ENCODE measurements at places on chromosomes 2 and 18. TPM values are rescaled to one million over a fixed set of nuclear protein-coding genes. Genes with fewer than 3 reads are reported as not detected.
A peak's percentile ranks its signal among the peaks of the same experiment; 100 is the strongest.

DNA sequence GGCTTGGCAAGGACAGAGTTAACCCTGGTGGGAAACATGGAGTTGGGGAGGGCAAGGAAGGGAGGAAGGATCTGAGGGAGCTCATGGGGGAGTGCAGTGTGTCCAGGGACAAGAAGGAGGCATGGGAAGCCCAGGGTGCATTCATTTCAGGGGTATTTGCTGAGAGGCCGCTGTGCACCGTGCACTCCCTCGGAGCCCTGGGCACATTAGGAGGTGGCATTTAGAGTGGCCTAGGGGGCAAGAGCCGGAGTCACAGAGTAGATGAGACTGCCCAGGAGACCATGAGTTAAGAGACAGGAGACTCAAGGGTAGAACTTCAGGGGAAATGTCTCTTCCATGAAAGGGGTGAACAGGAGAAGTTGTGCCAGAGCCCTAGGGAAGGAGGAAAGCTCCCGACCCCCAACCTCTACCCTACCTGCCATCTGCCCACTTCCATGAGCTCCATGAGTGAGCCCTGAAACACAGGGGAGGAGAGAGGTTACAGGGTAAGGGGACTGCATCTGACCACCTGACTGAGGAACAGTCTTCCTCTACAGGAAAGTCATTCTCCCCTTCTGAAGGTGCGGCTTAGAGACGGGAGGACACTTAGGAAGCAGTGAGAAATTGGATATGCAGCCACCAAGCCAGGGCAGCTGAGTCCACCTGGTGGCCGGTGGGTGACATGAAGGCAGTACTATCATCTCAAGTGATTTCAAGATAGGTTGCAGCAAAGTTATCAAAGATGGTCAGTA is 58.5 kb upstream of the COPS8 start:
- H3K4me3 ChIP-seq, result no peak overlapping the region
- no peak overlapping the region for H3K27ac ChIP-seq
- peaks cover 34% of the 10 kb centered on the region for H3K27me3 ChIP-seq
- no peaks in the 10 kb centered on the region for H3K4me1 ChIP-seq
- DNase-seq, result peak; percentile 58
- no peaks in the 10 kb centered on the region for H3K36me3 ChIP-seq

Gene CHST9
- not detected for total RNA-seq

GRCh38 chr18:22977847-22978701 is 44.9 kb downstream of the RBBP8 start:
- H3K4me3 ChIP-seq, result no peak overlapping the region
- DNase-seq, result peak; percentile 80
- H3K27ac ChIP-seq, result no peak overlapping the region
- no peaks in the 10 kb centered on the region for H3K27me3 ChIP-seq
- H3K4me1 ChIP-seq, result peaks cover 16% of the 10 kb centered on the region

DNA sequence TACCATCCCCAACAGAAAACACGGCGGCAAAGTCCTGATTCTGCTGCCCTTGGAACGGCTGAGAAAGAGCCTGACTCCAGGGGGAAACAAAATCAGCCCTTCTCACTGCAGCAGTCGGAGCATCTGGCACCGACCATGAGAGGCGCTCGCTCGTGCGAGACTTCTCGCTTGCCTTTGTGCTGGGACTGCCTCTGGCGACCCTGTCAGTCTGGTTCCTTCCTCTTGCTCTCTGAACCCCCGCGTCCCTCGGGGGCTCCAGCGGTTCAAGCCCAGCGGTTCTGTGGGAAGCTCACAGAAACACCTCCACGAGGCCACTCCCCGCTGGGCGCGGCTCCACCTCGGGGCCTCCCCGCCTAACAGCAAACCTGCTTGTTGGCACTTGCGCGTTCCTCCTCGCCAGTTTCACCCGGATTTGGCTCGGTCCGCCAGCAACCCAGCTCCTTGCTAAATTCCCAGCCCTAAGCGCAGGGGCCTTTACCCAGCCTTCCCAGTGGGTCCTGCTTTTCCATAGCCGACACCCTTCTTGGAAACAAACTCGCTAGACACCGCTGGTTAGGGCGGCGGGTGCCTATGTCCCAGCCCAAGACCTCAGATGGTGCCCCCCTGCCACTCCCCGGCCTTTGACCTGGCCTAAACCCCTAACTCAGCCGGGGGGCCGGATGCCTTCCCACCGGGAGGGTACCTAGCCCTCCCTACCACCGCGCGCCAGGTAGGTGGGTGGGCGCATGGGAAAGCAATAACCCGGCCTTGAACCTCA is 2.2 kb downstream of the RND3 start:
- no peaks in the 10 kb centered on the region for H3K36me3 ChIP-seq
- H3K27ac ChIP-seq, result peak overlapping the region; percentile 61
- H3K4me1 ChIP-seq, result peaks cover 13% of the 10 kb centered on the region
- peak overlapping the region; percentile 67 for H3K4me3 ChIP-seq
- no peaks in the 10 kb centered on the region for H3K27me3 ChIP-seq

DNA sequence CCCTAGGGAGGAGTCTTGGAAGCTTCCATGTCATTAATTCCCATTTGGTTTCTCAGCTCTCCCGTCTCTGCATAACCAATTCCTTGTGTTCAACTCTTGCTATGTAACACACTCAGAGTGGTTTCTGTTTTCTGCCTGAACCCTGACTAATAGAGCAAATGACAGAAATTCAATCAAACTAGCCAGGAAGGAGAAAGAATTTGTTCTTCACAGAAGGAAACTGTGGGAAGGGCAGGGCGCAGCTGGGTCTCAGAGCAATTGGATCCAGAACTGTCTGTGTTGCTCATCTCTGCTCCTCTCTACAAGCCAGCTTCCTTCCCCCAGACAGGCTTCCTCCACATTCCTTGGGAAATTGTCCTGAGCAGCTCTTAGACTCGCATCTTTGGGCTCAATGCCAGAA is 269.8 kb downstream of the TNS1 start:
- no peak overlapping the region for H3K27ac ChIP-seq
- peaks cover 17% of the 10 kb centered on the region for H3K4me1 ChIP-seq
- no peaks in the 10 kb centered on the region for H3K36me3 ChIP-seq
- no peaks in the 10 kb centered on the region for H3K27me3 ChIP-seq

GRCh38 chr18:54358495-54359040 is 862 bp downstream of the C18orf54 start:
- peaks cover 5% of the 10 kb centered on the region for H3K4me1 ChIP-seq
- H3K36me3 ChIP-seq, result peaks cover 7% of the 10 kb centered on the region
- peak overlapping the region; percentile 70 for H3K27ac ChIP-seq
- no peak for DNase-seq
- H3K4me3 ChIP-seq, result peak overlapping the region; percentile 72

DNA sequence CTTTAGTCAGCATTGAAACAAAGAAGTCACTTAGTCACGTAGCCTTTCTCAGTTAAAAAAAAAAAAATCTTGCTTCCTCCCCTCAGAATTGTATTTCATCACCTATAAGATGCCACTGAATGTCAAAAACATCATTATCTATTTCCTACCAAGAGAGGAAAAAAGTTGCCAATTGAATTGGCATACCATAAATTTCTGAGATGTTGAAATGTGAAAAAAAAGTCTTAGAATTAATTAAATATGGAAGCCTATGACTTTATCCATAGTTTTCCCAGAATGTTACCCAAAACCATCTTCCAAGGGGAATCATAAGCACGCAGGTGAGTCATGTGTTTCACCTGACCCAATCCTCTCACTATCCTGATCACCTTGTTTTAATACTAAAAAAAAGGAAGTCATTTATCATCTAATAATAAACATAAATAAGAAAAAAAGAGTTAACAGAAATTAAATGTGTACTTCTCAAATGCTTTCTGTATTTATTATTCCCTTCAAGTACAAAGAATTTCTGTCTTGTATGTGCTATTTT is 205.7 kb downstream of the TCF4 start:
- no peaks in the 10 kb centered on the region for H3K4me1 ChIP-seq
- H3K27ac ChIP-seq, result no peak overlapping the region
- no peak overlapping the region for H3K4me3 ChIP-seq
- no peaks in the 10 kb centered on the region for H3K27me3 ChIP-seq

Gene NAT8
- not detected for total RNA-seq

GRCh38 chr2:48131539-48132270 is 225.4 kb upstream of the FBXO11 start:
- H3K4me1 ChIP-seq, result no peaks in the 10 kb centered on the region
- H3K27me3 ChIP-seq, result no peaks in the 10 kb centered on the region
- no peak for DNase-seq

GRCh38 chr2:58680755-58681310 is 439.7 kb upstream of the FANCL start:
- no peaks in the 10 kb centered on the region for H3K27me3 ChIP-seq
- H3K27ac ChIP-seq, result no peak overlapping the region
- no peak overlapping the region for H3K4me3 ChIP-seq
- peak; percentile 4 for DNase-seq
- H3K4me1 ChIP-seq, result no peaks in the 10 kb centered on the region
- H3K36me3 ChIP-seq, result no peaks in the 10 kb centered on the region

- no peaks in the 10 kb centered on the region for H3K4me1 ChIP-seq
- H3K27me3 ChIP-seq, result no peaks in the 10 kb centered on the region
- H3K27ac ChIP-seq, result no peak overlapping the region
- DNase-seq, result no peak
- no peaks in the 10 kb centered on the region for H3K36me3 ChIP-seq
Measured at GRCh38 chr2:179031731-179032408, 18.1 kb downstream of the CCDC141 start.

GRCh38 chr2:55771612-55772011 is 78.0 kb upstream of the PNPT1 start:
- H3K27me3 ChIP-seq, result peaks cover 42% of the 10 kb centered on the region
- DNase-seq, result peak; percentile 53
- H3K36me3 ChIP-seq, result no peaks in the 10 kb centered on the region
- no peak overlapping the region for H3K27ac ChIP-seq

- peaks cover 3% of the 10 kb centered on the region for H3K36me3 ChIP-seq
- no peak overlapping the region for H3K4me3 ChIP-seq
- H3K27me3 ChIP-seq, result no peaks in the 10 kb centered on the region
- no peak overlapping the region for H3K27ac ChIP-seq
- no peaks in the 10 kb centered on the region for H3K4me1 ChIP-seq
Measured at GRCh38 chr2:65112633-65113032, 17.3 kb downstream of the RAB1A start.

Gene TGFA
- total RNA-seq, result 0.13 TPM

GRCh38 chr2:159712929-159713420 is 669 bp downstream of the MARCHF7 start:
- DNase-seq, result no peak
- H3K4me3 ChIP-seq, result peak overlapping the region; percentile 97
- H3K4me1 ChIP-seq, result peaks cover 16% of the 10 kb centered on the region
- peaks cover 36% of the 10 kb centered on the region for H3K36me3 ChIP-seq
- peak overlapping the region; percentile 99 for H3K27ac ChIP-seq

DNA sequence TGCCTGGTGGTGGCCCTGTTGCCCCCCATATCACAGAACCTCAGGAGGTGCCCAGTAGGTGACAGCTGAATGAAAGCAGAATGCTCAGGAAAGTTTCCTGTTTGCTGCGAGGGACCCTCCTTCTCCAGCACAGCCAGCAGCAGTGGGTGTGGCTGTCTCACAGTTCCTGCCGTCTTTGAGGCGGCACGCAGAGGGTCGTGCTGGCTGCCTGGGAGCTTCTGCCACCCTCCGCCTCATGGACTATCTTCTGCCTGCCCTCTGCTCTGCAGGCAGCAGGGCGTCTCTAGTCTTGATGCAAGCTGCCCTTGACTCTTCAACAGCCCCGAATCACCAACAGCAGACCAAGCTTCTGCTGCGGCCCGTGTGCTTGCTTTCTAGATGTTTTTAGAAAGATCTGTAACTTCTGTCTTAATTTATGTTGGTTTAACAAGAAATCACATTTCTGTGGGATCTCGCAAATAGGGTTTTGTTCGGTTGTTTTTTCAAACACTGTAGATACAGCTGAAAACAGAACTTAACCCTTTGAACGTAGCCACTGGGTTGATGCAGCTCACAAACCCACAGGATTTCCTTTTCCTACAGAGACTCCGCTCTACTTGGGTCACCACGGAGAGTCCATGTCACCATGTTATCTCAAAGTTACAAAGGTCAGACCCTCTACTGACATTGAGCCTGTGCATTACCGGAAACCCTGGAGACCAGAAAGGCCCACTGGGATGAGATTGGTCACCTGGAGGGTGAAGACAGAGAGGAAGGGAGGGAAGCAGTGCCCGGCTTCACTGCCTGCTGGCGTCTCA is 144.9 kb downstream of the ACOXL start:
- H3K4me3 ChIP-seq, result no peak overlapping the region
- no peaks in the 10 kb centered on the region for H3K4me1 ChIP-seq
- DNase-seq, result no peak
- H3K36me3 ChIP-seq, result no peaks in the 10 kb centered on the region

Data from A673 (cell line).